ENCODE measurements at places on chromosomes 11 and 22.

DNA sequence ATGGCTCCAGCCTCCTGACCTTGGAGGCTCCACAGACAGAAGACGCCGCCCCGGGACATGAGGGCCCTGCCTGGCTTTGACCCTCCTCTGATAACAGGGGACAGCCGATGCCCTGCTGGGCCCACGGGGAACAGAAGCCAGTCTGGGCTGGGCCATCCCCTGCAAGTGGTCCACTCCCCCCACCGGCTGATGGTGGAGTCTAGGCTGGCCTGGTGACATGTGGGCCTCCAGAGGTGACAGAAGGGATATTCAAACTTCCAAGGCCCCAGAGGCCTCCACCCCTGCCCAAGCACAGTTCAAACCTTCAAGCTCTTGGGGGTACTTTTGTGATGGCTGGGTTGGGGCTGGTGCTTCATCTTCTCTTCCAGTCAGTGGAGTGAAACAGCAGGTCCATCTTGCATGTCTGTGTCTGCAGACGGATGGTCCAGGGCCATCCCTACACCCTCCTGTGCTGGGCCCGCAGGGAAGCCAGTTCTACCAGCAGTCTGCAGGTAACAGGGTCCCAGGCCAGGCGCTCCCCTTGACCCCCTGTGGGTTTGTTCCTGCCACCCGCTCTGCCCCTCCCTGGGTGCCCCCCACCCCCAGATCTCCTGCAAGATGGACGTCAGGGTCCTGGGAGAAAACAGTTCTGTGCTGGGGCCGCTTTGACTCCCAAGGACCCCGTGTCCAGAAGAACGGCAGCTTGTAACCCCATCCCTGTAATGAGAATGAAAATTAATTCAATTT lies 929.9 kb downstream of the BRD1 start:
- DNase-seq = no peak

- no peak for DNase-seq
These were observed 166.7 kb downstream of the TBC1D22A start for GRCh38 chr22:46929046-46929709.

DNA sequence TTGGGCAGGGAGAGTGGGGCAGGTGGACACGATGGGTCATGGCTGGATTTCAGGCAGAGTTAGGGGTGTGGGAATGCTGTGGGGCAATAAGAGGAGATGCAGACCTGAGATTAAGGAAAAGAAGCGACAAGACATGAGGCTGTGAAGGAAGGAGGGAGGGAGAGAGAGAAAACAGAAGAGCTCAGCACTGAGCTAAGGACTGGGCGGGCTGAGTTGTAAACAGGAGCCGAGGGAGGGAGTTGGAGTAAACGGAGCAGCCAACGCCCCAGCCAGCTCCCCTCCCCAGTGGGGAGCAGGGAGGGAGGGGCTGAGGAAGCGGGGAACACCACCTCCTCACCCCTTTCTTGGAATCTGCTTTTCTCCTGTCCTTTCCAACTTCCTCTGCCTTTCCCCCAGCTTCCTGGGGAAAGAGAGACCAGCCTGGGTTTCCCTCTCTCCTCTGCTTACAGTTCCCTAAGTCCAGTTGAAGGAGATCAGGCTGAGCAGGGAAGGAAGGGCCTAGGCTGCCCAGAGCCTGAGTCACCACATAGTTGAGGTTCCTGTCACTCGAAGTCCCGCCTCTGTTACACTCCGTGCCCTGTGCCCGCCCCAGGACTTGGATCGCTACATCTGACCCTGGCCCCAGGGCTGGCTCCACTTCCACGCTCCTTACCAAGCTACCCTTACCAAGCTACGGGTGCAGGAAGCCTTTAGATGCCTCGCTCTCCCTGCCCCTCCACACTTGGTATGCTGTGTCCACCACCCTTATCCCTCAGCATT lies 6.7 kb upstream of the AHNAK start:
- DNase-seq = peak; percentile 88

DNA sequence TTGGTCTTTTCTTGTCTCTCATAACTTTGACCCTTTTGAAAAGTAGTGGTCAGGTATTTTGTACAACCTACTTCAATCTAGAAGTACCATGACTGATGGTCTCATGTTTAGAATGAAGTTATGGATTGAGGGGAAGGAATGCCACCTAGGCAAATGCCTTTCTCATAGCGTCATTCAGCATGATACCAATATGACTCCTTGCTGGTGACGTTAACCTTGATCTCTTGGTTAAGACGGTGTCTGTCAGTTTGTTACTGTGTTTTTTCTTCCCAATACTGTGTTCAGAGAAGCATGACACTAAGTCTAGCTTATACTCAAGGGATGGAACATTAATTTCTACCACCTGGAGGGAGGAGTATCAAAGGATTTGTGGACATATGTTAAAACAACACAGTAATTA lies 130.9 kb downstream of the KIF18A start:
- DNase-seq = no peak

- no peak for DNase-seq
These were observed 10.4 kb downstream of the GATD1 start for GRCh38 chr11:766936-767210.

DNA sequence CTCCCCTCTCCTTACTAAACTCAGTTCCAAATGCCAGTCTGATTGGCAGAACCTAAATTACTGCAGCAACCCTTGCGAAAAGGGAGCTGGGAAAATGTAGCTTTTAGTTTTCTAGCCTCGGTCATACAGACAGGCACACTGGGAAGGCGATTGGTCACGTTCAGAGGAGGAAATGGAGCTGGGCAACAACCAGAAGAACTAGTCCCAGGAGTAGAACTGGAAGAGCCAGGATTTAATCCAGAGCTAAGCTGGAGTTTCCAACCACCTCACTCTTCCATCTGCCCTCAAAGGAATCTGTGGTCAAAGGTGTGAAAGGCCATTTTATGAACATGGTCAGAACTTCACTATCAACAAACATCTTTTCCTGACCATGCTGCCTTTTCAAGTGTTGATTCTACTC lies 155.7 kb upstream of the ARHGAP20 start:
- no peak for DNase-seq

GRCh38 chr22:37607010-37607934 lies 1.4 kb upstream of the GGA1 start:
- DNase-seq = peak; percentile 96

- DNase-seq = no peak
These were observed at the start of gene MMP7 for GRCh38 chr11:102530558-102530957. TSS of gene MMP7 (minus strand) at chr11:102530747. CDS start at chr11:102530700, 47 bp downstream.

GRCh38 chr11:68037411-68038225 lies 1.2 kb upstream of the TCIRG1 start:
- no peak for DNase-seq

DNA sequence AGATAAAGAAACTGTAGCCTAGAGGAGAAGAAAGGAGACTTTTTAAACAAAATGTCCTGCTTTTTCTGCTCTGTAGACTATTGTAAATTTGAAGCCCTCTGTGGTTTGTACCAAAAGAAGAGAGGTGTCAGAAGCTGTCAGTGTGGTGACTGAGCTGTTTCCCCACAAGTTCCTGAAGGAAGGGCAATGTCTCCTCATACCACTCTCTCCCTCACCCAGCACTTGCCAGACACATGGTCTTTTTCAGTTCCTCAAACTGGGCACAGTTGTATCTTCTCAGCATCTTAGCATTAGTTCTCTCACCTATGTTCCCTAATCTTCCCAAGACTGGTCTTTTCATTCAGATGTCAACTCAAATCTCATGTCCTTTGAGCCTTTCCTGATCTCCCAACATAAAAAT lies 4.3 kb downstream of the BCO2 start:
- no peak for DNase-seq

GRCh38 chr11:33685082-33685481 lies 15.5 kb downstream of the C11orf91 start:
- DNase-seq = no peak

DNA sequence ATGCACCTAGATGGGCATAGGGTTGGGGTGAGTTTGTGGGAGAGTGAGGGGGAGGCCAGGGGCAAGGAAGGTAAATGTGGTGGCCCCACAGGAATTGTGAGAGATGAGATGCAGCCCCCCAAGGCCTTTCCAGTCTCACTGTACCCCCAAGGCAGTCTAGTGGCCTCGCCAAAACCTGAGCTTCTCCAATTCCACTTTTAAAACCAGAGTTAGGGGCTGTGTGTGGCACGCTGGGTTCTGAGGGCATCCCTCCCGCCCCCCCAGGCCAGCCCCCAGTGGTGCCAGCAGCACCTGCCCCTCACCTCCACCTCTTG lies 40.4 kb downstream of the KCNC1 start:
- no peak for DNase-seq

DNA sequence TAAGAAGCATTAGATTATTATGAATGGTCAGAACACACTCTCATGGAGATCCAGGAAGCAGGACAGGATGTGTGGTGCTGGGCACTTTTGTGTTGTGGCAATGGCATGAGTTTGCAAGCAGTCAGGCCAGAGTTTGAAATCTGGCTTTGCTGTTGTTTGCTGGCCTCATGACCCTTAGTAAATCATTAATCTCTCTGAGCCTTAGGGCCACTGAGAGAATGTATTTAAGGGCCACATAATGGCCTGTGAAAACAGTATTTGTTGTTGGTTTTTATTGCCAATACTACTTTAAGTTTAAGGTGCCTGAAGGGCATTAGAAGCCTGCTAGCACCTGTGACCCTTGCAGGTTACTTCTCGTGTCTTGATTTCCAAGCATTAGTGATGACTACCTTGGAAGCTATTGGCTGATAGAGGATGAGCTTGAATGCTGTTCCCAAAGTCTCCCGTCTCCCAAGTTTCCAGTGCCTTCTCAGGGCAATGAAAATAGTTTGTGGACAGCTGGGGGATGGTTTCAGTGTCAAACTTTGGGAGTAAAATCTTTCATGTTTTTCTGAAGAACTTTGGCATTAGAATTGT lies 24.6 kb downstream of the STIM1 start:
- DNase-seq = no peak

GRCh38 chr11:76119032-76119431 lies 87.3 kb downstream of the WNT11 start:
- DNase-seq = no peak

All from GM23338 (cell line).